D721Med (cell line): ENCODE measurements at places on chromosomes 11 and 22.

DNA sequence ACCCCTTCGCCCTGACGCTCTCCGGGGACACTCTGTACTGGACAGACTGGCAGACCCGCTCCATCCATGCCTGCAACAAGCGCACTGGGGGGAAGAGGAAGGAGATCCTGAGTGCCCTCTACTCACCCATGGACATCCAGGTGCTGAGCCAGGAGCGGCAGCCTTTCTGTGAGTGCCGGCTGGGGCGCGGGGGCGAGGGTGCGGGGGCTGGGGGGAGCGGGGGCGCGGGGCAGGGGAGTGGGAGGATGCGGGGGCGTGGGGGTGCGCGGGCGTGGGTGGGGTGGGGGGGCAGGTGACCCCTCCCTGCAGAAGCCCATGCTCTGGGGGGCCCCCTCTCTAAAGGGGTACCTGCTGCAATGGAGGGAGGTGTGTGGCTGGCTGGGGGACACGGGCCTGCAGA lies 51.4 kb downstream of the LRP5 start:
- no peak for DNase-seq

DNA sequence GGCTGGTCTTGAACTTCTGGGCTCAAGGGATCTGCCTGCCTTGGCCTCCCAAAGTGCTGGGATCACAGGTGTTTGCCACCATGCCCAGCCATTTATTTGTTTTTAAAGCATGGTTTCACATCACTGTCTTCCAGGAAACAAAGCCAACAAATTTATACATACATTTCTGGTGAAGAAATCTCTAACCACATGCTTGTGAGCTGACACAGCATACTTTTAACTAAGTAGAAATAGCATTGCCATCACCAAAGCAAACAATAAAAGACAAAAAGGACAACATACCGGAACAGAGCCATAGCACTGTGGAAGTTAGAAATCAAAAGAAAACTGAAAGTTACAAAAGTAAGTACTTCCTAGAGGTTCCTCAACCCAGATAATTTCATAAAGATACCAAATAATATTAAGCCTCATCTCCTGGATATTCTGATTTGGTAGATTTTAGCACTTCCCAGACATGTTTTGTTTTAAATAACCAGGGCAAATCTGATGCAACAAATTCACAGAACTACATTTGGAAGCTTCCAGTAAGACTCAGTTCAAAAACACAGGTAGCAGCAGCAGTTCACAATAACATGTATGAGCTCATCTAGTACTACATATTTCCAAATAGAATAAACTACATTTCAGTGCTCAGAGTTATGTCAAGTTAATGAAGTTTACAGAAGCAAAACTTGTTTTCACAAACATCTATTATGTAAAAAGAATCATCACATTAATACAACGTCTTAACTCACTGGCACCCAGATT lies 70.6 kb downstream of the RRAS2 start:
- DNase-seq = no peak

DNA sequence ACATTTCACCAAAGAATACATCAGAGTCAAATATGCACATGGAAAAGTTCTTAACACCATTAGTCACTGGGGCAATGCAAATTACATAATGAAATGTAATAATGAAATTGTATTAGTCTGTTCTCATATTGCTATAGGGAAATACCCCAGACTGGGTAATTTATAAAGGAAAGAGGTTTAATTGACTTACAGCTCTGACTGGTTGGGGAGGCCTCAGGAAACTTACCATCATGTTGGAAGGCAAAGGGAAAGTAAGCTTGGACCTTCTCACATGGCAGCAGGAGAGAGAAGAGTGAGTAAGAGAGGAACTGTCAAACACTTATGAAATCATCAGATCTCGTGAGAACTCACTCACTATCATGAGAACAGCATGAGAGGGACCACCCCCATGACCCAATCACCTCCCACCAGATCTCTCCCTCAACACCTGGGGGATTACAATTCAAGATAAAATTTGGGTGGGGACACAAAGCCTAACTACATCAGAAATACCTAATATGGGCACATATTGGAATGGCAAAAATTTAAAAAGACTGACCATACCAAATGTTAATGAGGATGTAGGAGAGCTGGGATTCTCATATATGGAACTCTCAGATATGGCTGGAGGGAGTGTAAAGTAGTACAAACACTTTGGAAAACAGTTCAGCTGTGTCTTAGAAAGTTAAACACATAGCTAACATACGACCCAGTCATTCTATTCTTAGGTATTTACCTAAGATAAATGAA lies 65.1 kb upstream of the CD44 start:
- no peak for DNase-seq

DNA sequence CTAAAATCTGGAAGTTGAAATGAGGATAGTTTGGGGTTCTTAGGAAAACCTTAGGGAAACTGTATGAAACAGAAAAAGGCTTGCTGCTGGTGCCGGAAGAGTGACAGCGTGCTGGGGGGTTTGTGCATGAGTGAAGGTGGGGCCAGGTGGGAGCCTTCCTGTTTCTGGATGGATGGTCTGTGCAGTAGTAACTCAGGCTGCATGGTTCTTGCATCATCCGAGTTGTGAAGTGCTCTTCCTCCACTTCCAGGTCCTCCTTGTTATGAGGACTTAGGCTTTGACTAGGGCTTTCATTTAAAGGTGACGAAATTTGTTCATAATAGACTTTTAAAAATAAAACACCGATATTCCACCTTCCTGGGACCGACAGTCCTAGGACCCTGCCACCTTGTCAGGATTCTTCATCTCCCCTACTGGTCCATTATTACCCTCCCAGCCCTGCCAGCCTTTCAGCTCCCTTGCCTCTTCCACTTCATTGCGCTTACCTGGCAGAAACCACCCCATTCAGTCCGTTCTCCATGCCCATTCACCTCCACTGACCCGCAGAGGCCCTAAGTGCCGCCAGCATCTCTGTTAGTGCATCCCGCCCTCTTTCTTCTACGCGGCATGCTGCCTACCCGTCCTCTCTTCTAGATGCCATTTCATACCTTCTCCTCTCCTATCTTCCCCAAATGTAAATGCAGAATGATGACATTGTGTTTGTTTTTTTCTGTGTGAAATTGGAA lies 47.3 kb downstream of the PPFIA1 start:
- DNase-seq = no peak
